NCI-H774 (cell line): ENCODE measurements at places on chromosomes 2 and 18.

DNA sequence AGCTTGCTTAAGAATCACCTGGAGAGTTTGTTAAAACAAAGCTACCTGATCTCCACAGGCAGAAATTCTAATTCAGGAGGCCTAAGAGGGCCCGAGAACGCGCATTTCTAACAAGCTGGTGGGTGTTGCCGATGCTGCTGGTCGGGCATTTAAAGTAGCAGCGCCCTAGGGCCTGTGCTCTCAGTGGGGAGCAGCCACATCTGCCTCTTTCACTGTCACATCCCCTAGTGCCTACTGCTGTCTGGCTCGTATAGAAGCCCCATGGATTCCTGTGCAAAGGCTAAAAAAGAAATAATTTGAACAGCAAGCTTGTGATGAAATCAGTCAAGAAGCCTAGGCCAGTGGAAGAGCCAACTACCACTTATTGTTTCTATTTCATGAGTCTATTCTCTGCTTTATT is 126.7 kb upstream of the SMIM21 start:
- no peak for DNase-seq

- no peak for DNase-seq
These were observed 72.6 kb downstream of the ANKRD44 start for GRCh38 chr2:197238043-197238365.

DNA sequence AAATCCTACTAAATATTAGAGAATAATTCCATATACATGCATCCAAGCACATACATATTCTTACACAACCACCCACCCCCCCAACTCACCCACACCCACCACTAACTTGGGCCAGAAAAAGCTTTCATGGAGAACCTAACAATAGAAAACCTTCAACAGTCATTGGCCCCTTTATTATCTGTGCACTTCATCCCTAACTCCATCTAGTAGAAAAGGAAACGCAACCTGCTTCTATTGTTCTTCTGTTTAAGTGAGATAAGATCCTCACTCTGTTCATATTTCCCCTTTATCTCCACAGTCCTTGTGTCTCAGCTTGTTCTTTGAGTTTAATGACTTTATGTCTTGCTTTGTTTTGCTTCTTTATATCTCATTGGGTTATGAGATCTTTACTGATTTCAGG is 1740.2 kb upstream of the CELF4 start:
- DNase-seq, result no peak

GRCh38 chr2:19536136-19536535 is 177.7 kb upstream of the OSR1 start:
- no peak for DNase-seq

DNA sequence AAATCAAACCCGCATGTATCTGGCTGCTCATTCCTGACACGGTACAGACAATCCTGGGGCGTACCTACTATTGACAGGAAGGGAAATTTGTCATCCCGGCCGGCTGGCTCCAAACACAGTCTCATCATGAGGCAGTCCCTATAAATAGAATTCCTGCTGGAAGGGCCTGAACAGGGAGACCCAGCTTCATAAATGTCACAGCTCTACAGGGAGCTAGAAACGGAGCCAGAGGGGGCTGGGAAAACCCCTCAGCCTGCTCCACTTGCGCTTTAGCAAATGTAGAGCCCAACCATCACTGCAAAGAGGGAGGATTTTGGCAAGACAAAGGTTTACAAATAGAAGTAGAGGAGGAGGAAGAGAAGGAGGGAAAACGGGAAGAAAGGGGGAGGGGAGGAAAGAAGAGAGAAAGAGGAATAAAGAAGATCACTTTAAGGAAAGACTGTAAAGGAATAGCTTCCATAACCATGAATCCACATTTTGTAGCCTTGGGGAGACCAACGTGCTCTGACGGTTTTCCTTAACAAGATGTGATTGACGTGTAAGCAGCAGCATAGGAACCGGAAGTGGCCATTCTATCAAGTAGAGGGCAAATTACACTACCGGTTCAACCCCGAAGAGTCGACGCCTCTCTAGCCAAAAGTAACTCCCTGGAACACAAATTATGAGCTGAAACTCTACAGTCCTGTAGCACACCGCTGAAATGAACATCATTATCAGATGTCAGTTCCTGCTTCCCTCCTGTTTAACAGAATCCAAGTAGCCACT is 56.8 kb upstream of the TTN start:
- no peak for DNase-seq

DNA sequence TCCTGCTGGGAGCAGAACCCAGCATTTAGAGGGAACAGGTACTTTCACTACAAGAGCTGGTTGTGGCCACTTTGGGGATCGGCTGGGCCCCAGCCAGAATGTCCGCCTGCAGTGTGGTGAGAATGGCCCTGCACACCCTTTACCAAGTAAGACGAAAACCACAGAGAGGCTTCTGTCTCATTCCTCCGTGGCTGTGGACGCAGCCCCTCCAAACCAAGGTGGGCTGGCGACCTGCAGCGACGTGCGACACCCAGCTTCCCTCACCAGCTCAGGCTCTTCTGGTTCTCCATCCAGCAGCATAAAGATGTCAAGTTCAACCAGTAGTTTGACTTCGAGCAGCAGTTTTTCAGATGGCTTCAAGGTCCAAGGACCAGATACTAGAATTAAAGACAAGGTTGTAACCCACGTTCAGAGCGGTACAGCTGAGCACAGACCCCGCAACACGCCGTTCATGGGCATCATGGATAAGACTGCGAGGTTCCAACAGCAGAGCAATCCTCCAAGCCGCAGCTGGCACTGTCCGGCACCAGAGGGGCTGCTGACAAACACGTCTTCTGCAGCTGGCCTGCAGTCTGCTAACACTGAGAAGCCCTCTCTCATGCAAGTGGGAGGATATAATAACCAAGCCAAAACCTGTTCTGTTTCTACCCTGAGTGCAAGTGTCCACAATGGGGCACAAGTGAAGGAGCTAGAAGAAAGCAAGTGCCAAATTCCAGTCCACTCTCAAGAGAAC is 56.2 kb downstream of the WDSUB1 start:
- no peak for DNase-seq

DNA sequence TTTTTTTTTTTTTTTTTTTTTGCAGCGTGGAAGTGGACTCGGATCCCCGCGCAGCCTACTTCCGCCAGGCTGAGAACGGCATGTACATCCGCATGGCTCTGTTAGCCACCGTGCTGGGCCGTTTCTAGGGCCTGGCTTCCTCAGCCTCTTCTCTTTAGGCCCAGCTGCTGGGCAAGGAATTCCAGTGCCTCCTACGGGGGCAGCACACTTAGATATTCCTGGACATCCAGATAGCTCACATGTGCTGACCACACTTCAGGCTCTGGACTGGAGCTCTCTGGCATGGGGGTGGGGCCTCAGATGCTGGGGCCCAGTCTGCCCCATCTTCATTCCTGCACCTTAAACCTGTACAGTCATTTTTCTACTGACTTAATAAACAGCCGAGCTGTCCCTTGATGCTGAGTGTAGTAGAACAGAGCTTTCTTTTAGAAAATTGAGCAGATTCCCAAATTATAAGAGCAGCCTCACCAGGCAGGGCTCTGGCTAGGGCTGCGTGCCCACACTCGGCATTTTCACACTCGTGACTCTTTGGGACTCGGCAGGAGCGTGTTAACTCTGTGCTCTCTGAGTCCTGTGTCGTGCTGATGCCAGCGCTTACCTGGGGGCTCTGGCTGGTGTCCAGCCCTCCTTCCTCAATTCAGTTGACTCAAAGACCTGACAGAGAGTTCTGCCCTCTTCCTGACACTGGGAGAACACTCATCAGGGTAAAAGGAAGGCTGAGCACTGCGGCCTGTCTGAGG is 19.3 kb downstream of the SLC30A3 start:
- no peak for DNase-seq

- no peak for DNase-seq
These were observed 141.6 kb upstream of the PID1 start for GRCh38 chr2:229412686-229413085.

DNA sequence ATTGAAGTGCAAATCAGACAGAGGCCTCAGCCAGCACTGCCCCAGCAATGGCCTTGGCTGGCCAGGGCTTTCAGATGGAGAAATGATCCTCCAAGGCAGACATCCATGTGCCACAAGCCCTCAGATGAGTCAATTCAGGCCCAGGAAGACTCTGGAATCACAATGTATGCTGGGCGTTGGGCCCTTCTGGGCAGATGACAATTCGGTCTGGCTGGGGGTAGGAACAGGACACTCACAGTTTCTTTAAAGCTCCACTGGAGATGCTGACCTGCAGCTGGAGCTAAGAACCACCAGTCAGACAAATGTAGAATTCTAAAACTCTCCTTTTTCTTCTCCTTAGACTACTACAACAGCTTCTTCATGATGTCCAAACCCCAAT is 7.1 kb upstream of the CRYGC start:
- no peak for DNase-seq

GRCh38 chr2:191230174-191230573 is 15.0 kb upstream of the MYO1B start:
- no peak for DNase-seq

- no peak for DNase-seq
These were observed 96.0 kb upstream of the NFATC1 start for GRCh38 chr18:79299711-79300110.

DNA sequence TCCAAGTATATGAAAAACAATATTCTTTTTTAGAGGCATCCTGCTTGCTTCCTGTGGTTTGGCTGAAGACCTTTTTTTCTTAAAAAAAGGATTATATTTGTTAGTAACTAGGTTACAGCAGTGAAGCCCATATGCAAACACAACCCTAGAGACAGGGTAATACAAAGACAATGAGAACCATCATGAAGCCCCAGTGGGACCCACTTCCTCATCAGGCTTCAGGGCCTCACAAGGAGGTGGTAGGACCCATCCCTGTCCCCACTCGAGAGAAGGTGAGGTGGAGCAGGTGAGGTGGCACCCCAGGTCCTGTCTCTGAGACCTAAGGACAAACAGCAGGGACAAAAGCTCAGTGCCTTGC is 80.3 kb downstream of the EDAR start:
- no peak for DNase-seq

DNA sequence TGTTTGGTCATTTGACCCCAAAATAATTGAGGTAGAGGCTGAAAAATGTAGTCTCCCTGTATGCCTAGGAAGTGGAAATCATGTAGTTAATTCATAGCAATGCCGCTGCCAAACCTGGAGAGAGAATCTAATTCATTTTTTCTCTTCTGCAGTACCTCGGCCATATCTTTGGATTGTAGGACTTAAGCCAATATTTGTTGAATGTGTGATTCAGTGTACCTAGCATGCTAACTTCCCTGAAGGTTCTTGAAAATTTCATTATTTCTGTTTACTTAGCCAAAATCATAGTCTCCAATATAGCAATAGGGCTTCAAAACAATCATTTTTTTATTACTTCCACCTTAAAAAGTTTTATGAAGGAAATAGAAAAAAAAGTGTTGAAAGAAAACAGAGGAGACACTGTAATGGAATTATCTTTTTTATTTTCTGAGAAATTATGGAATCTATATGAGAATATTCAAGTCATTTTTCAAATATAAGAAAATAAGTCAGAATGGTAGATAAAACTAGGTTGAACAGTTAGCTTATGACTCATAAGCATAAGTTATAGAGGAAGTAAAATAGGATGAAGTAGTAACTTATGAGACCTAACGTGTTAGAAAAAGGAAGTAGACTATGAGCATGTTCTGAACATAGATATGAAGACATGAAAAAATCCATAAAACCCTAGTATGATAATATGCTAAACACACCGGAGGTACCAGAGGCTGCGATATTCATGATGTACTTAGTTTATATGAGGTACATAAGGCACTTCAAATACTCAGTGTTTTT is 35.2 kb upstream of the CDH19 start:
- DNase-seq, result no peak

DNA sequence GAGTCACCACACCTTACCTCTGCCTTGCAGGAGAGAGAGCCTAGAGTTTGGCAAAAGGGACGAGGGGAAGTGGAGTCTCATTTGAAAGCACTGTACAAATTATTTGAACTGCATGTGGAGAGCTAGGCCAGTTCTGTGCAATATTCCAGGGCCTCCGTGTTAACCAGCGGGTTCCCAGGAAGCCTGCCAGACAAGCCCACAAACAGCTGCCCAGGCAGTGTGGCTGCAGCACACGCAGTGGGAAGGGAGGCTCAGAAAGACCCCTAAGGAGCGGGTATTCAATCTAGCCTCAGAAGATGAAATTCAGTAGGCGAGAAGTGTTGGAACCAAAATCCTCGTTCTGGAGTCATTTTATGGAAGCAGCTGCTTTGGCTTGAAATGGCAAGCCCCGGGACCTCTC is 30.7 kb downstream of the CNGA3 start:
- no peak for DNase-seq

DNA sequence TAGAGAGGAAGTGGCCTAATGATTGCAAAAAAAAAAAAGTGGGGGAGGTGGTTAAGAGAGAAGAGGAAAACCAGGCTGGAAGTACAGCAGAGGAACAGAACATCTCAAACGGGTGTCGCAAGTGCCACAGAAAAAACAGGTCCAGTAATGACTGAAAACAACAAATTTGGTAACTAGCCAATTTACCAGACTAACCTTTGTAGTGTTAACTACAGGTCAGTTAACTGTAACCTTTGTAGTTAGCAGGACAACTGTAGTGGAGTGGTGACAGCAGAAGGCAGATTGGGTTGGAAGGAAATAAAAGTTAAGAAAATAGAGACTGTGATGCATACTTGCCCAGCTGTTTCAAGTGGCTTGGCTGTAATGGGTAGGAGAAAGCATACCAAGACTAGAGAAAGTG is 91.4 kb upstream of the CHST9 start:
- no peak for DNase-seq

- no peak for DNase-seq
These were observed 81.7 kb downstream of the SEPTIN10 start for GRCh38 chr2:109531896-109532727.

DNA sequence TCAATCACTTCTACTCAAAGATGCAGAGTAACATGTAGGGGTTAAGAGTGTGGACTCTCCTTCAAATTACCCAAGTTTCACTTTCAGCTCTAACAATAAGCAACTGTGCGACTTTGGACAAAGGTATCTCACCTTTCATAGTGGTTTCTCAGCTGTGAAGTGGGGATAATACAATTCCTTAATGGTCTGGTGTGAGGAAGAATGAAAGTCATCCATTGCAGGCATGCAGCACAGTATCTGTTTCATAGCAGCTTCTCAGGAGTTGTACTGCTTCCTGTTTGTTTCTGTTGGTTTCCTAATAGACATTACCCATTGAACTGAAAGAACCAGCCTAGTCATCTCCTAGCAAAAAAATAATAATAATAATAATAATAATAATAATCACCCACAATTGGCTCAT is 74.4 kb downstream of the DDX18 start:
- no peak for DNase-seq

DNA sequence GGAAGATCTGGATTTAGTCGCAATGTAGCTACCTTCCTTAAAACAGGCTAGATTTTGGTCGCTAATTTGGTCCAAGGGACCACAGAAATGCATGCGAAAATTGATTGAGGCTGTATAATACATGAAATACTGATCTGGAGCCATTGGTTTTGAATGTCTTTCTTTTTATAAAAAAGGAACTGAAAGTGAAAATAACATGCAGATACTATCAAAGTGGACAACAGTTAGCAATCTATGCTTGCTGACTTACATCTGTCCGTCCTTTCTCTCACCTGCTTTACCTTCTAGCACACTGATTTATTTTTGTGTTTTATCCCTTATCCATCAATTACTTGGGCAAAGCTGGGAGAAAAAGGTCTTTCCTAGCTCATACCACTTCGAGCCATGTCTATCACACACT is 1459.8 kb upstream of the ACVR2A start:
- no peak for DNase-seq
